ENCODE measurements at places on chromosomes 13 and 19.

DNA sequence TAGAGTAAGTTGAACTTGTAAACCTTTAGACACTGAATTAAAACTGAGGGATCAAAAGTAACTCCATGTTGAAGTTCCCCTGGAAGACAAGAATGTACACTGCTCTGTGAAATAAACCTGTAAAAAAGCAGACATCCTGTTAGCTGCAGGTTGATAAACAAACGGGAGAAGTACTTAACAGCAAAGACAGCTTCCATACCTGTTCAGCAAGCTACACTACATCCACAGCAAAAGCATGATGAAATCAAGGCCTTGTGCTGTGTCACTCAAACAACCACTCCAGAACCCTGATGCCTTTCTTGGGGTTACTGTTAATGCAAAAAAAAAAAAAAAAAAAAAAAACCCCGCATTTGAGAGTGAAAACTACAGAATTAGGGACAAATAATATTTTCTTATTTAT lies 20.8 kb downstream of the ANKRD10 start:
- H3K36me3 ChIP-seq = peaks cover 72% of the 10 kb centered on the region
- no peak overlapping the region for H3K4me3 ChIP-seq
- no peak for DNase-seq
- no peak overlapping the region for H3K27ac ChIP-seq
- H3K4me1 ChIP-seq = no peaks in the 10 kb centered on the region

DNA sequence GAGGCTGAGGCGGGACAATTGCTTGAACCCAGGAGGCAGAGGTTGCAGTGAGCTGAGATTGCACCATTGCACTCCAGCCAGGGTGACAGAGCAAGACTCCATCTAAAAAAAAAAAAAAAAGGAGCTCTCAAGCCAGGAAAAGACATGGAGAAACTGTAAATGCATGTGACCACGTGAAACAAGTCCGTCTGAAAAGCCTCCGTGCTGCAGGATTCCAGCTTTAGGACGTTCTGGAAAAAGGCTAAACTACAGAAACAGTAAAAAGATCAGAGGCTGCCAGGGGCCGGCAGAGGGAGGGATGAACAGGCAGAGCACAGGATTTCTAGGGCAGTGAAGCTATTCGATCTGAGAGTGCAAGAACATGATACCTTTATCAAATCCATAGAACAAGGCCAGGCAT lies 40.7 kb upstream of the NDUFS7 start:
- no peak for DNase-seq
- H3K27me3 ChIP-seq = no peaks in the 10 kb centered on the region
- H3K36me3 ChIP-seq = no peaks in the 10 kb centered on the region
- H3K4me1 ChIP-seq = no peaks in the 10 kb centered on the region

- H3K27ac ChIP-seq = no peak overlapping the region
- peaks cover 6% of the 10 kb centered on the region for H3K4me1 ChIP-seq
- DNase-seq = no peak
Measured at GRCh38 chr19:34276614-34277013, 22.3 kb downstream of the GARRE1 start.

- peaks cover 9% of the 10 kb centered on the region for H3K27me3 ChIP-seq
- DNase-seq = no peak
- H3K4me3 ChIP-seq = no peak within 1 kb of the TSS
- no peak within 1 kb of the TSS for H3K27ac ChIP-seq
Measured at GRCh38 chr19:852136-853013, at the start of gene ELANE. ELANE (plus strand) TSS chr19:852303; CDS start chr19:852329, 26 bp downstream.
